ENCODE measurements at places on chromosomes 2 and 18.

- no peak for DNase-seq
These were observed 16.8 kb downstream of the HDLBP start for GRCh38 chr2:241298673-241299072.

GRCh38 chr2:90077948-90078347 is 1386.5 kb downstream of the RPIA start:
- DNase-seq: no peak

DNA sequence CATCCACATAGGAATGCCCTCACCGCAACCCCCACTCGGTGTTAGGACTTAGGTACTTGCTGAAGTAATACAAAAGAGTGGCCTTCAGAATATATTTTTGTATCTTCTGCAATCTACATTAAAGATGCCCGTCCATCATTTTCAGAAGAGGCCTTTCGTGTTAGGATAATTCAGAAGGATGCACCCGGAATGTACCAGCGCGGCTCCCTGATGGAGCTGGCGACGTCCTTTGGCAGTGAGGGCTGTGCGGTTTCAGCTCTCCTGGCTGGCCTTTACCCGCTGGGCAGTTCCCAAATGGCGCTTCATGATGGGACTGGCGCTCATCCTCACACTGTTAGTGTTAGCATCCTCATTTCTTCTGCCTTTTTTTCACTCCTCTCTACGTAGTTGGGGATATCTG is 15.3 kb downstream of the TWIST2 start:
- DNase-seq: no peak

DNA sequence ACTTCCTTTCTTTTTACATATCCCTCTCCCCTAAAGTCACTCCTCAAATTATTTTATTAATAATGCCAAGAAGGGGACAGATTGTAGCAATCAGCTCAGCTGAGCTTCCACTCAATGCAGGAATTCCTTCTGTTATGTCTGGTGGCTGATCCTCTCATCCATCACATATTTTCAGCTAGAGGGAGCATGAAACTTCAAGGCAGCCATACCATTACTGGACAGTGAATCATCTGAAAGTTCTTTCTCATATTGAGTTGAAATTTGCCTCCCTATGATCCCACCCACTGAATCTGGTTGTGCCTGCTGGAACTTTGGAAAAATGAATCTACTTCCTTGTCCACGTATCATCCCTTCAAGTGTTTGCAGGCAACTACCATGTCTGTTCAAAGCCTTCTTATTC is 11.2 kb downstream of the ZNF385B start:
- DNase-seq: no peak

- no peak for DNase-seq
These were observed at the start of gene TRABD2A for GRCh38 chr2:84880645-84881521. Gene TRABD2A (minus strand): TSS chr2:84881084. CDS start chr2:84881039, 45 bp downstream.

DNA sequence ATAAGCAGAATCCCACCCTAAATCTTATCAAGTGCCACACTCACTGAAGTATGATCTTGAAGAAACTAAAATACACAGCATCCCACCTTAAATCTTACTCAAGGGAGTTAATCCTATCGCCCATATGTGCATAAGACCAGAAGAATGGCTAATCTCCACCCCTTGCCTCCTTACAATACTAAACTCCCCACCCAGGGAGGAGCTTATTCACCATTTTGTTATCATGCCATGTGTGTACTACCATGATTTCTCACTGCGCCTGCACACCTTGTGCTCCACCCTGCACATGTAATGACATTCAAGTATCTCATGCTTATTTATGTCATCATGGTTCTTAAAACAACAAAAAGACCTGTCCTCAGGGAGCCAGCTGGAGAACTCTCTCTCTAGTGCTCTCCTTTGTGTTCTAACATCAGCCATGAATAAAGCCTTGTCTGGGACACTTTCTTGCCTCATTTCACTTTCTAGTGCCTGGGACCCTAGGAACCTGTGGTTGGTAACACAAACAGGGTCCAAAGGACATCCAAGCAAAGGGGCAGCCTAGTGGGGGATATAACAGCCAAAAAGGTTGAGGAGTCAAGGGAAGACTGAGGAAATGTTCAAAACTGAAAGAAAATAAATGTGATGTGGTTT is 87.4 kb downstream of the SLC66A3 start:
- no peak for DNase-seq

- DNase-seq: no peak
These were observed 53.8 kb upstream of the SLC5A7 start for GRCh38 chr2:107932488-107932887.

DNA sequence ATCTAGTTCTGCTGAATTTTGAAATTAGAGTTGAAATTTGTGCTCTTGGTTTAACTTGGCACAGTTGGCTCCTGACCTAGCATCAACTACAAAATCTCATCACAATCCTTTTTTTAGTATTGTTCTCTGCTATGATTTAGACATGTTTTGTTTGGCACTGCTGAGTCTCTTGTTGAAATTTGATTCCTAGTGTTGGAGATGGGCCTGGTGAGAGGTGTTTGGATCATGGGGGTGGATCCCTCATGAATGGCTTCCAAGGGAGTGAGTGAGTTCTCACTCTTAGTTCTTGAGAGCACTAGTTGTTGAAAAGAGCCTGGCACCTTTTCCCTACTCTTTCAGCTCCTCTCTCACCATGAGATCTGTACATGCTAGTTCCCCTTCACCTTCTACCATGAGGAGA is 605.6 kb upstream of the SLC39A10 start:
- DNase-seq: no peak

DNA sequence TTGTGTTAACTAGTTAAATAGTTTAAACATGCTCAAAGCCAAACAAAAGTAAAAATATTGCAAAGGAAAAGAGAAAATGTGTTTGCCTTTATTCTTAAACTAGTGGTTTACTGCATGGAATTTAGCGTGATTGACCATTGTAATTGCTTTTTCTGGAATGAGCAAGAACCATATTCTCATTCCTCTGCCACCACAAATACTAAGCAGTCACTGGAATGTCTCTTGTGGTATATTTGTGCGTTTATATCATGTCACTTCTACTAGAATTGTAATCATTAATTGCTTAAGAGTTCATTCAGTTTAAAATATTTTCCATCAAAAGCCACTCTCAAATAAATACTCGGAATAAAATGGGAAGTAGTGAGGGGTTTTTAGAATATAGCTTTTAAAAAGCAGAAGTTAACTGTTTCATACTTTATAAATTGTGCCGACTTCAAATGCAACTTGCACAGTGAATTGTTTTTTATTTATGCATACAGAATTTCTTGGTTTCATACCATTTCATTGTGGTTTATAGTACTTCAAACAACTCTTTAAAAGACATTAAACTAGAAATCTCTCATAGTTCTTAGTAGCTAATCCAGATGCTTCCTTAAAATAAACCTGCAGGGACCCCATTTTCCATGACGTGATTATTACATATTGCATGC is 288.1 kb downstream of the EPHA4 start:
- no peak for DNase-seq

GRCh38 chr18:8063733-8064132 is 496.6 kb downstream of the PTPRM start:
- DNase-seq: peak; percentile 41

- peak; percentile 13 for DNase-seq
These were observed 273.3 kb upstream of the ERBB4 start for GRCh38 chr2:212811921-212812320.

DNA sequence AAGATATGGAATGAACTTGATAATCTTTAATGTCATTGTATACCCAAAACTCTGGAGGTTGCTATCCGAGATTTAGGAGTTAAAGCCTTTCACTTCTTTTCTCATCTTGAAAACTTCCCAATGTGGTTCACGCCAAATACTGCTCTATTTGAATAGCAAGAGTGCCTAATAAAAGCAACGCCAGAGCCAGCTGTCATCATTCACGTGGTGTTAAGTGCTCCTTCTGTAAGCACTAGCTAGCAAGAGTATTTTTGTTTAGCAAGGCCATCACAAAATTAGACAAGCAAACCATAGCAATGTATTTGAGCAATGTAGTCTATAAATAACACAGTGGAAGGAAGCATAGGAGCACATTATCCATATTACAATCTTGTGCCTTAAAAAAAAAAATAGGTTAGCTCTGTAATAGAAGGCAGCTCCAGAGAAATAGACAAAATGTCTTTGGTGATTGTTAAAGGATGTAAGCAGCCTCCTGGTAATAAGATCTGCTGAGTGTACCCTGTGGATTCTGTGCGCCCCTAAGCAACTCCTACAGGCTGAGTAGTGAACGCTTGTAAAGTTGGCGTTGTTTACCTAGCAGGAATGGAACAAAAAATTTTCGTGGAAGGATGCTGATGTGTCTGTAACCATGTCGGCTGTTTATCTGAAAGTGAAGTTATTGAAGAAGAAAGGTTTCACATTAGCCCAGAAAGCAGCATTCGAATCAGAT is 518.0 kb downstream of the CNTNAP5 start:
- peak; percentile 19 for DNase-seq

DNA sequence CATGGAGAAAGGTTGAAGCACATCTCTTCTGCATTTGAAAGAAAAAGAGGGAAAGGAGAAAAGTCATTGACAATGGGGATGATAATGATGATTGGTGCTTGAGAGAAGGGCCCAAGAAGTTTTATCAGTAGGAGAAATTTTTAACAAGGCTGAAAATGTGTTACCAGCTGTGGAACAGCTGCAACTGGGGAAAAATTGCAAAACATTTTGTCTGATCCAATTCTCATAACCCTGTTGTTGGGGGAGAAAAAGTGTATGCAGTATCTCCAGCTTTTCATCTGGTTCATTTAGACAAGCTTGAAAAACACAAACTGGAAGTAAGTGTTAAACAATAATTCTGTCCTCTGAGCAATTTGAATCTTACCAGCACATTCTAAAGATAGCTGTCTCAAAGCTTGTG is 92.7 kb downstream of the CSRNP3 start:
- DNase-seq: no peak
